ENCODE measurements at places on chromosomes 4 and X.

DNA sequence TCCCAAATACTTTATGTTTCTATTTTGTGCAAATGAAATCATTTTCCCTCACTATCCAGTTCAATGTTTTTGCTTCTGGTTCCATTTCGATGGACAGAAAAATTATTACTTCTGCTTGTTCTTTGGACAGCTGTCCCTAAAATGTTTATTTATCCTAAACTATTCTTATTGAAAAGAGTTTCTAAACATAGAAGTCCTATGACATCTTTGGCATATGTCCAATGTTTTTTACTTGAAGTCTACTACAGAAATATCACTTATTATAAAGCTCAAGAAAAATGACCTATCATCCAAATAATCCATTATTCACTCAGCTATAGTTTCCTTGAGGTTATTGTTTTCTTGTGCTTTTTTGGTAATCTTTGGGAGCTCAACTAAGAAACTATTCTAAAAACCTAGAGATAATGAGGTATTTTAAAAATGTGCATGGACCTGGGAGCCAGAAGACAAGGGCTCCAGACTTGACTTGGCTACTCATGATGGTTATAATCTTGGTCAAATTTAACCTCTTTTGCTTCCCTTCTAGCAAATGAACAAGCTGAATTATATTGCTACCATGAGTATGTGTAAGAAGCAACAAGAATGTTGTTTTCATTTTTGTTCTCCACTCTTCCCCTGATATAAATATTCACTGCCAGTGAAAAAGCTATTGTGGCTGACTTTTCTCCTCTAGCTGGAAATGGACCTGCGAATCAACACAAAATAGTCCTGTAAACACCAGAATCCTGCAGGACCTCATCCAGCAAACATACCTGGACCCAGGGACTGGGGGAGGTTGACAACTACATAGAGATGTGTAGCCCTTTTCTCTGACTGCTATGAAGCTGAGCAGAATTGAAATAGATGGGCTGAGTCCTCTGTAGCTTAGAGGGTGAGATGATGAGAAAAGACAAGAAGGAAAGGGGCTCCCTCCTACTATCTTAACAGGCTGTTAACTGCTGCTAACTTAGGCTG, 137.4 kb downstream of the FRYL start:
- DNase-seq: no peak

DNA sequence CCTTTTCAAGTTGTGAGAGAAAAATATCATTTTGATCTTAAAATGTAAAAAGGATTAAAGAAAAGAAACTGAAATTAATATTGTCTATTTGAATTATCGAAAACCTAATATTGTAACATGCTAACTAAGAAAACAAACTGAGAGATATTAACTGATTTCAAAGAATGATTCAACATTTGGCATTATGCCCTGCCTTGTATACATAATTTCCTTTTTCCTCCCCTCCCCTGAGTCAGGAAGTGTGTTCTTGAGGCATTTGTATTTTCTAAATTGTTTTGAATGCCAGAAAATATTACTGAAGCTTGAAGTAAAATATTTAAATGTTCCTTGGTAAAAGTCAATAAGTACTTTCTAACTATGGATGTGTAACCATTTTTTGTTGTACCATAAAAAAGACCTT, 49.4 kb downstream of the RPS6KA3 start:
- no peak for DNase-seq

DNA sequence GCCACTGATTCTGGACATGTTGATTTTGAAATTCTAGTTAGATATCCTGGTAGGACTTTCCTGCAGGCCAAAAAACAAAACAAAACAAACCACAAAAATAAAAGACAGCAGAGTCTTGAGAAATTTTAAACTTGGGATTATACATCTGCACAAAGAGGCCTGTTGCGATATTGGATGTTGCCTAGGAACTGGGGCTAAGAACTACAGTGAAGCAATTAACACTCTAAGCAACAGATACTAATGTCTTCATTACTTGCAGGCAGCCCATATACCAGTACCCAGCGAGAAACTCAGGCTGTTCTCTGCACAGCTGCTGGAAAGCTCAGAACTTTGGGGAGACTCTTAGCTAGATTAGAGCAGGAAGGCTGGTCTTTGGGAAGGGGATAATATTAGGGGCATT, 69.1 kb upstream of the SCOC start:
- DNase-seq: no peak

GRCh38 chr4:184450743-184451535, 23.4 kb downstream of the IRF2 start:
- DNase-seq: no peak

GRCh38 chr4:161172396-161173026, 991.3 kb downstream of the FSTL5 start:
- DNase-seq: no peak

DNA sequence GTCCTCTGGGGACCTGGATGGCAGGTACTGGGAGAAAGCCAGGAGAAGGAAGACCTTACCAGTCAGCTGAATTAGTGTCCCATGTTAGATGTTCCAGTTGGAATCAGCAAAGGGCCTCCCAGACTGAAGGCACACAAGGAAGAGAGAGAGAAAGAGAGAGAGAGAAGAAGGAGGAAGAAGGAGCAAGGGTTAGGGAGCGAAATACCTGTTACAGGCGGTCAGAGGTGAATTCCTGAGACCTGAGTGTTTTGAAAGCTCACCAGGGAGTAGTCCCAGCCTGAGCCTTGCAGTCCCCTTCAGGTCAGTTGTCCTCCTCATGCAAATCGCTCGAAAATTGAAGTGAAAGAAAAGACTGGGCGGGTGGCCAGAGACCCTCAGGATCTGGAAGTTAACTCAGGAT, 60.3 kb downstream of the USP11 start:
- DNase-seq: no peak

DNA sequence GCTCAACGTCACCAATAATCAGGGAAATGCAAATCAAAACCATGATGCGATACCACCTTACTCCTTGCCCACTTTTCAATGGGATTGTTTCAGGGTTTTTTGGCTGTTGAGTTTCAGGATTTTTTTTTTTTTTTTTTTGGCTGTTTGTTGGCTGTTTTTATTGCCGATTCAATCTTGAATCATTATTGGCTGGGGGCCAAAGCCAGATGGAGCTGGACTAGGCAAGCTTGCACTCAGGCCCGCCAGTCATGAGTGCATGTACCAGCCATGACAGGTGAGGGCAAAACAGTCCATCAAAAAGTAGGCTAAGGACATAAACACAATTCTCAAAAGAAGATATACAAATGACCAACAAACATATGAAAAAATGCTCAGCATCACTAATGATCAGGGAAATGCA, 13.3 kb downstream of the YIPF7 start:
- DNase-seq: no peak

GRCh38 chr4:19807505-19807904, 444.2 kb upstream of the SLIT2 start:
- no peak for DNase-seq

GRCh38 chrX:67636532-67636931, 92.7 kb downstream of the AR start:
- no peak for DNase-seq
